Glomerular endothelial cell (primary cell): ENCODE measurements at places on chromosomes 3 and 15. TPM values are rescaled to one million over a fixed set of nuclear protein-coding genes. Genes with fewer than 3 reads are reported as not detected.

The PAK6 gene
- total RNA-seq: not detected in 2 replicates

The CPN2 gene
- total RNA-seq: not detected in 2 replicates

The VEPH1 gene
- total RNA-seq: 68.7 and 80.8 TPM in 2 replicates

The SHF gene
- 1.9 and 2.8 TPM in 2 replicates for total RNA-seq

The SELENOK gene
- total RNA-seq: 19.4 and 20.4 TPM in 2 replicates

The SCAPER gene
- total RNA-seq: 13.8 and 18.9 TPM in 2 replicates

The HRG gene
- not detected in 2 replicates for total RNA-seq

The EFCC1 gene
- total RNA-seq: 1.8 and 3.0 TPM in 2 replicates

The SNRK gene
- 137 and 183 TPM in 2 replicates for total RNA-seq

The CSTA gene
- not detected in 2 replicates for total RNA-seq

The GRK7 gene
- not detected in 2 replicates for total RNA-seq

The NAALADL2 gene
- total RNA-seq: 0.19 and 1.3 TPM in 2 replicates

The NLGN1 gene
- total RNA-seq: 1.3 and 3.0 TPM in 2 replicates

The TPRG1 gene
- 0.53 TPM in 1 of 2 replicates, not detected in the other for total RNA-seq

The IRAK2 gene
- 41.6 and 50.1 TPM in 2 replicates for total RNA-seq

The ST3GAL6 gene
- 7.5 and 13.2 TPM in 2 replicates for total RNA-seq

The DZIP3 gene
- 5.8 TPM in 2 replicates for total RNA-seq

The SMCO1 gene
- total RNA-seq: not detected in 2 replicates

The PLCB2 gene
- total RNA-seq: 3.0 and 5.1 TPM in 2 replicates

The RNU5B-1 gene
- total RNA-seq: not detected in 2 replicates

The CHRNA7 gene
- 2.3 and 4.8 TPM in 2 replicates for total RNA-seq

The KCTD6 gene
- total RNA-seq: 5.8 and 7.1 TPM in 2 replicates

The SMARCC1 gene
- total RNA-seq: 54.0 and 63.1 TPM in 2 replicates

The NME9 gene
- not detected in 2 replicates for total RNA-seq

The SPINT1 gene
- 8.0 and 20.9 TPM in 2 replicates for total RNA-seq
